ENCODE measurements at places on chromosomes 2 and 18.

DNA sequence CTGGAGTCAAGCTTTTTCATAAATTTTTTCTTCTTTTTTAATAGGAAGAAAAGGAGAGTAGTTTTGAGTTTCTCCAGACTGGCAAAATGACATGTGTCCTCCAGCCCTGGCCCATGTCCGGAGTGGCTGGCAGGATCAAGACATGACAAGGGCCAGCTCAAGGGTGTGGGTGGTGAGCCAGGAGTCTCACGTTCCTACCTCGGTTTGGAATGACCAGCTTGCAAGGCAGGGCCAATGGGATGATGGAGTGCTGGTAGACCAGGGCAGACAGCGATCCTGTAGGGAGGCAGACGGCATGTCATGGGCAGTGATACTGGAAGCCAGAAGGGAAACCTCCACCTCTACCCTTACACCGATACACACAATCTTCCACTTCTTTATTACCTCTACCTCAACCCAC lies 190.6 kb downstream of the TNS1 start:
- no peak for DNase-seq

GRCh38 chr2:161994761-161995520 lies 79.1 kb downstream of the DPP4 start:
- DNase-seq: no peak

- DNase-seq: no peak
Observed at GRCh38 chr2:160373666-160374065, 119.9 kb downstream of the RBMS1 start.

- peak; percentile 16 for DNase-seq
Observed at GRCh38 chr18:45879681-45880655, 54.5 kb downstream of the SIGLEC15 start.

DNA sequence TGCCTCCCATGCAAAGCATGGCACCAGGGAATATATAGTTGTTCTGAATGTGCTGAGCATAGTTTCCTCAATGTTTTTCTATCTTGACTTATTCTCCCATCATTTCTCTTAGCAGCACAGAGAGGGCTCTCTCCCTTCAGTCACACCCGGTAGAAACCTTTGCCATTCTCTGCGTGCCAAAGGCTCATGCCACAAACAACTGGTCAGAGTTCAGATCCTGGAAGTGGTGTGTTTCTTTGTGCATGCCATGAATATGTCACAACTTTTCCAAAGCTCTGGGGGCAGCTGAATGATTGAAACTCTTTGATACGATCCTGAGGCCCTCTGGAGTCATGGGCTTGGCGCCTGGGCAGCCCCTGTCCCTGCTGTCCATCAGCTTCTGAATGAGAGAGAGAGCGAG lies 28.0 kb upstream of the EDAR start:
- no peak for DNase-seq

GRCh38 chr18:48330016-48330991 lies 78.9 kb downstream of the ZBTB7C start:
- peak; percentile 24 for DNase-seq

DNA sequence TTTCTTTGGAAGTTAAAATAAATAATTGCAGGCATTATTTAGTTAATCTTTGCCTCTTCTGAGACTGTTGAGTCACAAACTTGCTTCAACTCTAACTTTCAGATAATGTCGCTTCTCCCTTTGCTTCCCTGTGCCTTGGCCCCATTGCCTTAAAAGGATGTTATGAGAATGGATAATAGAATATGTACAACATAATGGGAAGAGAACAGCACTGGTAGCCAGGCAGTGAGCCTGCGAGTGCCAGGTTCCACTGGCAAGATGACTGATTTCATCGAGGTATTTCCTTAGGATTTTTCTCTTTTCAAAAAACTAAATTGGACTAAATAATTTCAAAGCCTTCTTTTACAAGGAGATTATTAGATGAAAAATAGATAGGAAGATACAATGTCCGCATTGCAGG lies 420.9 kb downstream of the TGIF1 start:
- no peak for DNase-seq

GRCh38 chr2:23445450-23445868 lies 60.5 kb downstream of the KLHL29 start:
- peak; percentile 19 for DNase-seq

DNA sequence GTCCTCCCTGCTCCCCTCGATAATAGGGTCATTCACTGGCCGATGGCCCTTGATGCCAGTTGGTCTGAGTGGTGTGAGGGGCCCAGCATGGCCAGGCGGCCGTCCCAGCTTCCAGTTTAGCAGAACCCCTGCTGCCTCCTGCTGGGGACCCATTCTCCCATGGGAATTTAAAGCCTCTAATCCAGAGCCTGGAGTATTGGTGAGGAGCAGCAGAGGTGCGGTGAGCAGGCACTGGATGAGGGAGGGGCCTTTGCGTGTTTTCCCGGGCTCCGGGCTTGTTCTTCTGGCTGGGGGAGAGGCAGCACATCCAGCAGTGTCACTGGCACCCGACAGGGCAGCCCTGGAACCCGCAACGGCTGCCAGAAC lies 17.4 kb downstream of the KCNIP3 start:
- no peak for DNase-seq

- DNase-seq: no peak
Observed at GRCh38 chr18:50726960-50727589, 92.7 kb downstream of the MRO start.

DNA sequence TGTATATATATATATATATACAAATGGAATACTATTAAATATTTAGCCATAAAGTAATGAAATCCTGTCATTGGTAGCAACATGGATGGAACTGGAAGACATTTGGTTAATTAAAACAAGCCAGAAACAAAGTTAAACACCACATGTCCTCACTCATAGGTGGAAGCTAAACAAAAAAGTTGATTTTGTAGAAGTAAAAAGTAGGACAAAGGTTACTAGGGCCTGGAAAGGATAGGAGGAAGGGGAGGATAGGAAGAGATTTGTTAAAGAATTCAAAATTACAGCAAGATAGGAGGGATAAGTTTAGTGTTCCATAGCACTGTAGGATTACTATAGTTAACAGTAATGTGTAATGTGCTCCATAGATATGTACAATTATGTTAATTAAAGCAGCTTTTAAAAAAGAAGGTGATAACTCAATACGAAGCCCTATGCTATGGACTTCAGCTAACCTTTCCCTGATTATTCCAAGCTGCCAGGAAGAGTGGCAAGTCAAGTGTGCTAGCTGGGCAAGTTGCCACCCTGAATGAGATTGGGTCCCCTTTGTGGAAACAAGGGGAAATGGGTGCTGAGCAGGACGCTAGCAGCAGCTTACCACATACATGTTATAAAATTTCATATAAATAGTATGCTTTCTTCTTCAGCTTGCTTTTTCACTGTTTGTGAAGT lies 12.3 kb downstream of the MERTK start:
- DNase-seq: no peak

GRCh38 chr2:179438654-179439053 lies 174.0 kb upstream of the SESTD1 start:
- no peak for DNase-seq

GRCh38 chr2:211408483-211408891 lies 852.1 kb downstream of the CPS1 start:
- no peak for DNase-seq

GRCh38 chr2:630451-631320 lies 46.5 kb downstream of the TMEM18 start:
- no peak for DNase-seq

DNA sequence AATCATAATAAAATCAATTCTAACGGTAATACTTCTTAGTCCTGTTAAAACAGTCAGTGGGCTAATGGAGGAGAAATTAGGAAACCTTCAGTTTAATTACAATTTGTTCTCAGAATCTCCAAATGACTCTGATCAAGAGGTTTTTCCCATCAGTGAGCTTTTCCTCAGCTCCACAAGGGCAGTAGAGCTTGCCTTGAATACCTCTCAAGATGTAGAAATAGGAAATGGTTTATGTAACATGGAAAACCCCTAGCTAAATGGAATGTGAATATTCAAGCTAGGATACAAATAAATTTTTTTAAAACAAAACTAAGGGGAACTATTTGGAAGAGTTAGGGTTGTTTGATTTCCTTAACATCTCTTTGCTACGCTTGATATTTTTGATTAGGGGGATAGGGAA lies 87.5 kb downstream of the PLEKHM3 start:
- no peak for DNase-seq

GRCh38 chr2:201254081-201254730 lies 6.1 kb upstream of the CASP8 start:
- peak; percentile 62 for DNase-seq

DNA sequence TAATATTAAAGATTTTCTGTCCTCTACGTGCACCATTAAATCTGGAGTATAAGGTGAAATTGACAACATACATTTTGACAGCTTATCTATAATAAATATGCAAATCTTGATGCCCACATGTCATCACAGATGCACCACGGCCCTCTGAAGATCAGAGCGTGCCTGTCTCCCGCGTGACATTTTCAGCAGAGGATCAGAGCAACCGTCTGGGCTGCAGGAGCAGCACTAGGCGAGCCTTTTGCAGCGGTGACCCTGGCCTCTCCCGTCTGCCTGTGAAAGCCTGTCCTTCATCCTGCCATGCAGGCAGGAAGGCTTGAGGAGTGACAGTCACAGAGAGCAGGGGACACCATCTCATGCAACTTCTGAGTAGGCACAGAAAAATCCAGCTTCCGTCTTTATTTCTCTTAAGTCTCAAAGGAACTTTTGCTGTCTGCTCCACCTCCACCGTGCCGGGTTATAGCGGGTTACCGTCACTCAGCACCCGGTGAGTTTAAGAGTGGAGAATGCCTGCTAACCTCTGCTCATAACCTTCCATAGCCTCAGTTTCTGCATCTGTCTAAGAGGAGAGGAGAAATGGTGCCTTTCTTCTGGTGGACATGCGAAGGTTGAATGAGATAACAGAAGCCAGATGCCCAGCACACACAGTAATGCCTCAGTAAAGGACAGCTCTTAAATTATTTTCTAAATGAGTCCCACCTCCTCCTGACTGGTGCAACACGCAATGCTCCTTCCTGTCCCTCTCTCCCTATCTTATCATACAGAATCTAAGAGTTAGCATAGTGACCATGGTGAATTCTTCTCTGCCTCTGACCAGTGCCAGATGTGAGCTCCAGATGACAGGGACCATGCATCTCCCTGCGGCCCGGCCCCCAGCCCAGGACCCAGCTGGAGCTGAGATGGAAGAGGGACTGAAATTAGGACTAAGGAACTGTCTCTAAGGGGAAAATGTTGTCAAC lies 43.8 kb downstream of the CELF4 start:
- no peak for DNase-seq

DNA sequence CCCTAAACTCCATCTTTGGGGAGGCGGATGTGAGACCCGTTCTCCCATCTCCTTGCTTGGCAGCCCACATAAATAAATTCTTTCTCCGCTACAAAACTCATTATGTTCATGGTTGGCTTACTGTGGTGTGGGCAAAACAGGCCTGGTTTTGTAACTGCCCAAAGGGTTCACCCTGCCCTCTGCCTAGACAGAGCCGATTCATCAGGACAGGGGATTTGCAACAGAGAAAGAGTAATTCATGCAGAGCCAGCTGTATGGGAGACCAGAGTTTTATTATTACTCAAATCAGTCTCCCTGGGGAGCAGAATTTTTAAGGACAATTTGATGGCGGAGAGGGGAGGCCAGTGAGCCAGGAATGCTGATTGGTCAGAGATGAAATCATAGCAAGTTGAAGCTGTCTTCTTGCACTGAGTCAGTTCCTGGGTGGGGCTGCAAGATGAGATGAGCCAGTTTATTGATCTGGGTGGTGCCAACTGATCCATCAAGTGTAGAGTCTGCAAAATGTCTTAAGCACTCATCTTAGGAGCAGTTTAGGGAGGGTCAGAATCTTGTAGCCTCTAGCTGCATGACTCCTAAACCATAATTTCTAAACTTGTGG lies 8.4 kb upstream of the RNF125 start:
- no peak for DNase-seq

DNA sequence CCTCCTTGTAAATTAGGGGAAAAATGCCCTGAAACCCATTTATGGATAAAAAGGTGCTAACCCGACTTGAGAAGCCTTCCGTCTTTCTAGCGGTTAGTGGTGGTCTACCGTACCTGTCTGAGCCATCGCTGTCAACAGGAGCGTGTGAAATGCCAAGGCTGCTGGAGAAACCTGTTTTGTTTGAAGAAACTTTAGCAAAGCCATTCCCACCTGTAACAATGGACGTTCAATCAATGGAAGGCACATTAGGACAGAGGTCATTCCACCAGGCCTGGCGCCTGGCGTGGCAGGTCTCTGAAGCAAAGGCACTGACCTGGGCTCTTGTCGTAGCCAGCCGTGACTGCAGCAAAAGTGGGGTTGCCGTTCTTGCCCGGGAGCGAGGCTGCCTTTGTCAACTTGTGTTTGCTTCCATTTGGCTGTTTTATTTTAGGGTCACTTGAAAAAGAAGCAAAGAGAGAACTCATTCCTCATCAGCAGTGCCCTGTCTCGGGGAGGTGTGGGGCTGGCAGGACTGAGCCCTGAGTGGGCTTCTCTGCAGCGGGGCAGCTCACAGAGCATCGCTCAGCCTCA lies 47.2 kb downstream of the ZAP70 start:
- no peak for DNase-seq

DNA sequence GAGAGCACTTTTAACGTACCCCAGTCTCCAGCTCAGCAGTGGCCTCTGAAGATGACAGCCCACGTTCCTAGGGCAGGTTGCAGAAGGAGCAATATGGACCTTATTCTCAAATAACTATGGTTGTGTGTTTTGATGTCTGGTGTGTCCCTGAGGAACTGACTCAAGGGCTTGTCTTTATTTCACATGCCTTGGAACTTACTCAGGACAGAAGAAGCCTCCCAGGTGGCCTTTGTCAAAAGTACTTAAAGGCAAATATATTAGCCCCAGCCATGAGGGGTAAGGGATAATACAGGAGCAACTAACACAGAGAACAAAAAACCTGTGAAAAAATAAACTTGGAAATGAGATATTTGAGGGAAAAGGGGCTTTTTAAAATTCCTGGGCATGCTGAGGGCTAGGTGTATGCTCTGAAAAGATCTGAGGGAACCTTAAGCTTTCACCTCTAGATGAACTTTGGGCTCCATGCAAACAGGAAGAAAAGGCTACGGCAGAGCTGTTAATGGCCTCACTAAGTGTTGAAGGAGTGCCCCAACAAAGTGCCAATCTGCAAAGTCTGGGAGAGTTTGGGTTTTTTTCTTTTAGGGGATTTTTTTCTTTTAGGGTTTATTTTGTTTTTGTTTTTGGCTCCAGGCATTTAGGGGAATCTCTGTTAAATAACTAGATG lies 40.3 kb downstream of the SRBD1 start:
- no peak for DNase-seq

GRCh38 chr2:141508806-141509595 lies 621.8 kb downstream of the LRP1B start:
- DNase-seq: no peak

DNA sequence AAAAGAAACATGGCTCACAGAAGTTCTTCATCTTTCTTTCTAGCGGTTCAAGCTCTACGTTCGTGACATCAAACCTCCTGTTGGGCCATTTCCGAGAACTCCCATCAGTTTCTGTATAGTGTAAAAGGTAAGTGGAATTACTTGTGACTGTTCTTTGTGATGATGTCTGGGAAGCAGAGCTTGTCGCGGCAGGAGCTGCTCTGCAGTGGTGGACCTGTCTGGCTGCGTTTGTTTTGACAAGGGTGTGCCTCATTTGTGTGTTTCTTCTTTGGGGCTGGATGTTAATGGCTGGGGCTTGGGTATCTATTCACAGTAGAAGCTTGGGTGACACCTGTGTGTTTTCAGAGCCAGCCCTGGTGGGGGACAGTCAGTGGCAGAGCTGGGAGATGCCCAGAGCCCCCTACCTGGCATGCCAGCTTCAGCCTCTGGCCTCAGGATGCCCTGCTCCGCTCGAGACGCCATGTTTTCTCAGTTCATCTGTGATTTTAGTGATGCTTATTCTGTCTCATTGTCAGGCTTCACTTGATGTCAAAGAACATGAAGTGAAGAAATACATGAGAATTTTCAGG lies 59.6 kb downstream of the LDLRAD4 start:
- no peak for DNase-seq

Measured in AG09319 (cell line).